ENCODE measurements at places on chromosomes 16 and 17. TPM values are rescaled to one million over a fixed set of nuclear protein-coding genes. Genes with fewer than 3 reads are reported as not detected.

Gene LRRC37A
- total RNA-seq: 7.3 TPM

Gene TPPP3
- total RNA-seq: 5.7 TPM

Gene HIC1
- 98.9 TPM for total RNA-seq

Gene RNF40
- total RNA-seq: 130 TPM

Gene UMOD
- total RNA-seq: not detected

Gene ADAP2
- total RNA-seq: 2.3 TPM

Gene ALDH3A1
- total RNA-seq: 0.69 TPM

Gene RASD1
- 2.1 TPM for total RNA-seq

Gene MPP3
- total RNA-seq: 22.9 TPM

Gene PSMC5
- total RNA-seq: 82.4 TPM

Gene C17orf67
- 3.8 TPM for total RNA-seq

Gene CCL4L2
- total RNA-seq: not detected

Gene KIF2B
- not detected for total RNA-seq

Gene SLC38A8
- not detected for total RNA-seq

Gene SPATA32
- total RNA-seq: not detected

Gene EPX
- total RNA-seq: not detected

Gene CUEDC1
- 38.7 TPM for total RNA-seq

Gene BTBD17
- not detected for total RNA-seq

Gene NDUFAF8
- total RNA-seq: 47.3 TPM

Gene MYOCD
- 13.0 TPM for total RNA-seq

Data from mesothelial cell of epicardium (in vitro differentiated cells).